BJ (cell line): ENCODE measurements at places on chromosomes 2 and 18.

- no peak for DNase-seq
These were observed 3.1 kb downstream of the SLC5A7 start for GRCh38 chr2:107989445-107989844.

DNA sequence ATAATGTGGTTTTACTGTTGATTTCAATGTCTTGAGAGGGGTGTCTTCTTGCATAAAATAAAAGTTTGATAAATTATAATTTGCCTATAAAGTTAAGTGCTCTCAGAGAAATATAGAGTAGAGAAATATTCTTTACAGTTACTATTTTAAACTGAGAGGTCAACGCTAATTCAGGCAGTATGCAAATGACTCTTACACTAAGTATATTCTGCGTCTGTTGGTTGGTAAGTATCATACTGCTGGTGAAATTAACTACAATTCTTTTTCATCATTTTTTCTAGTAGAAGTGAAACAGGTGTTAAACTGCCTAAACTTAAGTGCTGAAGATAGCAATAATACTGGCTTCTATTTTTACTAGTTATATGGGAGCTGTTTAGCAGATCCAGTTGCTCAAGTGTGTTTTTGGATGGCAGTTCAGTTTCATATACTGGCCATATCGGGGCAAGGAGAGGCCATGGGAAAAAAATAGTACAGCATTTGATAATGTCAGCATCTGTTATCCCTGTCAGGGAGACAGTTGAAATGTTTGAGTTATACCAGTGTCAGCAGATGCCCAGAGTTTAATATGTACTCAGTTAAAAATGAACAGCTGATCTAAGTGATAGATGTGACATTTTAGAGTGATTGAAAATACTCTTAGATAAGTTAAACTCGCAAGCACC lies 86.2 kb downstream of the MIB1 start:
- DNase-seq, result no peak

DNA sequence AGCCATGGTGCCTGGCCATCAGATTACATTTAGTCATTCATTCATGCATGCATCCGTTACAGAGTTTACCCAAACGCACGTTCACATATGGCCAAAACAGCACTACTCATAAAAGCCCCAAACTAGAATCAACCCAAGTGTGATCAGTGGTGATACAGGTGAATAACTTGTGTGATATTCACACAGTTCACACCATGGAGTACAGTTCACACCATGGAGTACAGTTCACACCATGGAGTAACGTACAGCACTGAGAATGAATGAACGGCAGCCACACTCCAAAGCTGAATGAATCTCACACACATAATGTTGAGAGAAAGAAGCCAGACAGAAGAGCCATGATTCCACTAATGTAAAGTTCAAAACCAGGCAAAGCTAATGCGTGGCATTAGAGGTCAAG lies 12.3 kb upstream of the SLC66A3 start:
- DNase-seq, result no peak

- DNase-seq, result no peak
These were observed 68.5 kb upstream of the STK17B start for GRCh38 chr2:196239622-196240587.

DNA sequence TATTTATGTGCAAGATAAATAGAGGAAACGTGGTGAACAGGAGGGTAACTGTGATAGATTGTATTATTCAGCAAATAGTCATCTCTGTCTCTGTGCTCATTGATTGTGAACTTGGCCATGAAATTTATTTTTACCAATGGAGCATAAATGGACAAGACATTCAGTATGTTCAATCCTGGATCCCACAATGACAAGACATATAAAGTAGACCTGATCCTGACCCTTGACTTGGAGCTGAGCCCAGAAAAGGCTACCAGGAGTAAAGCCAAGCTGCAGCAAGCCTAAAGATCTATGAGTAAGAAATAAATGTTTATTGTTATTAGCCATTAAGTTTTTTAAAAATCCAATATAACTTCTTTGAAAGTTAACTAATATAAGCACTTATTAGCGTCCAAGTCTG lies 531.2 kb downstream of the PIK3C3 start:
- DNase-seq, result no peak

- DNase-seq, result no peak
These were observed 15.1 kb upstream of the MBOAT2 start for GRCh38 chr2:9018534-9018933.
